ENCODE measurements at places on chromosomes 12 and 14.

DNA sequence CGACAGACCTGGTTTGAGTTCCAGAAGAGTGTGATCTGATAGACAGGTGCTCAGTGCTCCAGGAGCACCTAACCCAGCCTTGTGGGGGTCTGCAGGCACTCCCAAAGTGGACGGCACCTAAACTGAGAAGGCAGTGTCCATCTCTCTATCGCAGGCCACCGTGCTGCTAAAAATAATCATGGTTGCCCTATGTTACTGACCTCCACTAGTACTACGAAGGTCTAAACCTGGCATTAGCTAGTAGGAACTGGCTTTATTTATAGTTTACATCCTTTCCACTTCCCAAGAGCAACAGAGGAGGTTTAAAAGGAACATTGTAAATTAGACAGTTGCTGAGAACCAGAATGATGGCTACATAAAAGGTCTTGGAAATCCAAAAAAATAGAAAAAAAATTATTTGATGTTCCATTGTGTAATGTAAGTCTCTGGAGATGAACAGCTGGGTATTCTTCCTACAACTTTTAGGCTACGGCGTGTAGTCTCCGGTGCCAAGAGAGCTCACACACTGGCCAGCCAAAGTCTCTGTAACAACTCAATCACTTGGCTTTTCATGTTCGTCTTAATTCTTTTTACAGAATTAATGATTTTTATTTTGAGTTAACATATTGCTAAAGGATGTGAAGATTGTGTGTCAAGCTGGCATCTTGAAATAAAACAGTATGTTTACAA lies 27.3 kb downstream of the PPFIBP1 start:
- DNase-seq, result no peak

- DNase-seq, result no peak
Observed at GRCh38 chr12:82474798-82475184, 116.5 kb downstream of the METTL25 start.

DNA sequence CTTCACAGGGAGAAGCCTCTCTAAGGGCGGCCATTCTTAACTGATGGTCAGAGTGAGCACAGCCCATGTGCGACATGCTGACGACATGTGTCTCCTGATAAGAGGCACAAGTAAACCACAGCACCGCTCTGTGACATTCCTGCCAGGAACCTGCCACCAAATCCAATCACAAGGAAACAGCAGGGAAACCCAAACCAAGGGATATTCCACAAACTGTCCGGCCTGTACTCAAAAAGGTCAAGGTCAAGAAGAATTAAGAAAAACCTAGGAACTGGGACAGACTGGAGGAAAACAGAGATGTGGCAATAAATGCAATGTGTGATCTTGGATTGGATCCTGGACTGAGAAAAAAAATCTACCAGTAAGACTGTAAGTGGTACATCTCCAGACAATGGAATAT lies 91.9 kb downstream of the SYNE3 start:
- DNase-seq, result no peak

DNA sequence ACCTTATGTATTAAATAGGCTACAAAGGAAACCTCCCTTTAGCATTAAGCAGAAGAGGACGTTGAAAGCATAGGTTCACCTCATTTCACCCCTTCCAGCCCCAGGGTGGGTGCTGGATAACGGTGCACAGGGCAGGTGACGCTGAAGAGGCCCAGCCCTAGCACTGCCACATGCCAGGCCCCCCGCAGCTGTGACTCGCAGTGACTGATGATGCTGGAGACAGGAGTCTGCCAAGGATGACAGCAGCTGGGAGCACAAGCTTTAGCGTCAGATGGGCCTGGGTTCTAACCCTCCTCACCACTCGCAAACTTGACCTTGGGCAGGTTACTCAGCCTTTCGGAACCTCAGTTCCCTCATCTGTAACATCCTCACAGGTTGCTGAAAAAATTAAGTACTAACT lies 76.7 kb downstream of the TBK1 start:
- DNase-seq, result no peak

DNA sequence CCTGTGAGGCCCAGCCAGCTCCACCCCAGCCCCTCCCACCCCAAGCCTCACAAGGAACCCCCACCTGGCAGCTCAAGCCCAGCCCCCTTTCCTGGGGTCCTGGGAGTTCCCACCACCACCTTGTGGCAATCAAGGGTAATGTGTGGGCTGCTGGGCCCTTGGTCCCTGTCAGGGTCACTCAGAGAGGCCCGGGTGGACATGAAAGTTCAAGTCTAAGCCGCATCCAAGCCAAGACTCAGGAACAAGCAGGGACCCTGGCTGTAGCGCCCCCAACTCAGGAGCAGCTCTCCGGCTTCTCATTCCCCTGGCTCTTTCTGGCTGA lies 106.4 kb upstream of the C14orf180 start:
- DNase-seq, result no peak

GRCh38 chr12:121365416-121366062 lies 13.3 kb upstream of the ANAPC5 start:
- no peak for DNase-seq

DNA sequence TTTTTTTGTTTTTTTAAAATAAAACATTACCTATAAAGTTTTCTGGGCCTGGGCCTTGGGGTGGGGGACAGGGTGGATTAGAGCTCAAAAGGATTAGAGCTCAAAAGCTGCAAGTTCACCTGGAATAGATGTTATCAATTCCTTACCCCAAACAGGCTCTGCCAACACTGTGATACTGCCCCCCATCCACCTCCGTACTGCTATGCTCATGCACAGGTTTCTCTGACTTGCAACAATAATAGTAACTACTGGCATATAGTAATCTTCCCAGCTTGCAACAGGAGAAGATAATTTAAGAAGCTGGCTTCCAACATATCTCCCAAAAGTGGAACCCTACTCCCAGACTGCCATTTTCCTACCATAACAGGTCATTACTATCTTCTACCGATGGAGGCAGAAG lies 51.3 kb upstream of the SLCO1C1 start:
- no peak for DNase-seq

- DNase-seq, result no peak
Observed at GRCh38 chr12:121968876-121969275, 50.5 kb downstream of the CFAP251 start.

DNA sequence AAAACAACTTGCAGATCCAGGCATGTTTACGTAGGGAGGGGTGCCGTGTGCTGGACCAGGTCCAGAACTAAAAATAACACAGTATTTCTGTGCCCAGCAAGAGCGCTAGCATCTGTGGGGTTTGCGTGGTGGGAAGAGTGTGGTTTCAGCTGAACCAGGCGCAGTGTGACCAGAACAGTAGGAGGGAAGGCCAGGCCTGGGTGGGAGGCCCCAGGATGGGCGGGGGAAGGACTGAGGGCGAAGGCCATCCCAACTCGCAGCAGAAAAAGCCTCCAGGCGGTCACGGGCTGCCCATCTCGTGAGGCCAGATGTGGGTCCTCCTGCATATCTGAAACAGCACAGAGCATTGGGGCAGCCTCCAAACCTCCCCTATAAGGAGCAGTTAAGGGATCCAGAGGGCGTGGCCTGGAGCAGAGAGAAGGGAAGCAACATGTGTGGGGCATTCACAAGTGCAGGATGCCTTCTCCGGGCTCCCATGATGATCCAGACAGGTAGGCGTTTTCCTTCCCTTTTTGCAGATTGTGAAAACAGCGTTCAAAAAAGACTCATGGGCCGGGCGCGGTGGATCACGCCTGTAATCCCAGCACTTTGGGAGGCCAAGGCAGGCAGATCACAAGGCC lies 17.8 kb upstream of the CD9 start:
- DNase-seq, result no peak

DNA sequence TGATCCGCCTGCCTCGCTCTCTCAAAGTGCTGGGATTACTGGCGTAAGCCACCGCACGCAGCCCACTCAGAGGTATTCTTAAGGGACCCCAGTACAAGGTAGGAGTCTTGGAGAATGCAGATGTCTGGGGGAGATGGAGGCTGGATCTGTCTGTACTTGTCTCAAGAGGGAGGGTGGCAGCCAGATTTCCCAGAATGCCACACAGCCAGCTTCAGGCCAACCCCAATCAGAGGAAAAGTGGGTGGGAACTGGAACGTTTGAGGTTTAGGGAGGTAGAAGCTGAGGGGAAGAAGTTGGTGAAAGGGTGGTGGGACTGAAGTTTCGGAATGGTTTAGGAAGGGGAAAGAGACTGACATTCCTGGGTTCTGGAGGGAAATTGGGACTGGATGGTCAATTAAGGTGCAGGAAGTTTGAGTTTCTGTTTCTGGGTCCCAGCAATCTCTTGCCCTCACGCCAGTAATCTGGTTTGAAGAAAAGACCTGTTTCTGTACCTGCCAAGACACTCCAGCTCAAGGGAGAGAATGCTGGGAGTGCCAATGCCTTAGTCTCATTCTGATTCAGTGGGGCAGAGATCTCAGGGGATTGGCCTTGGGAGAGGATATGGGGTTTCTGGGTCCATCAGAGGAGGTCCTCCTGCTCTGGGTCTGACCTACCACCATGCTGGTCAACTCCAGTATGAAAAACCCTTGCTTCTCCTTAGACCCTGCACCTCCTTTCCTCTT lies 8.1 kb upstream of the ZNF385A start:
- DNase-seq, result no peak

GRCh38 chr12:131494216-131494615 lies 216.7 kb upstream of the SFSWAP start:
- no peak for DNase-seq

DNA sequence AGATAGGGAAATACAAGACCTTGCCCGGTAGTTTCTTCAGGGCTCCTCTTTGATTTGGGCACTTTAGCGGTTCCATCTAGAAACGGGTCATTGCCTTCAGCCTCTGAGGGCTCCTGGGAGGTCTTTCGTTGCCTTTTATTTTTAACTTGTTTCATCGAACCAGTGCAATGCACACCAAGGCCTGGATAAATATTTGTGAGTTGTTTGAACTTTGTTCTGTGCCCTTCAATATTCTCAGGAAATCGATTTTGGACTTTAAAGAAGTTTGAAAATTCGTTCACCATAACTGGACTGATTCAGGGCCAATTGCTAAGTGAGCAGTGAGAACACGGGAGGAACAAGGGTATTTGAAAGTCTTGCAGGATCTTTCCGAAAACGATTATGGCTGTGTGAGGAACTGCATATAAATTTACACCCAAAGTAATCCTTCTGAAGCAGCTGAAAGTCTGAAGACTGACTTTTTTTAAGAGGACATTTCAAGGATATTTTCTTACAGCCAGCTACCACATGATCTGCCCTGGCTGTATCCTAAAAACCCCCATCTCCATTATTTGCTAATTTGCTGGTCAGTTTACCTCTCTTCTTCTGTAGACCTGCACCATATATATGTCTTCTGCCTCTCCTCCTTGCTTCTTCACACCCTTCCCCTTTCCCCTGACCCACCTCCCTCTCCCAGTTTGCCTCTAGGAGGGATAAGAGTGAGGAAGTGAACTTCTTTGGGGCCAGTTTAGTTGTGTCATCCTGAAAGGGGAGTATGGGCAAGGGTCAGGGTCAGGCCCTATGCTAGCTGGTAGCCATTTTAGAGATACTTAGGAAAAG lies 8.0 kb downstream of the DUSP6 start:
- DNase-seq, result no peak

- peak; percentile 64 for DNase-seq
Observed at GRCh38 chr12:67441736-67442346, 172.7 kb downstream of the CAND1 start.

DNA sequence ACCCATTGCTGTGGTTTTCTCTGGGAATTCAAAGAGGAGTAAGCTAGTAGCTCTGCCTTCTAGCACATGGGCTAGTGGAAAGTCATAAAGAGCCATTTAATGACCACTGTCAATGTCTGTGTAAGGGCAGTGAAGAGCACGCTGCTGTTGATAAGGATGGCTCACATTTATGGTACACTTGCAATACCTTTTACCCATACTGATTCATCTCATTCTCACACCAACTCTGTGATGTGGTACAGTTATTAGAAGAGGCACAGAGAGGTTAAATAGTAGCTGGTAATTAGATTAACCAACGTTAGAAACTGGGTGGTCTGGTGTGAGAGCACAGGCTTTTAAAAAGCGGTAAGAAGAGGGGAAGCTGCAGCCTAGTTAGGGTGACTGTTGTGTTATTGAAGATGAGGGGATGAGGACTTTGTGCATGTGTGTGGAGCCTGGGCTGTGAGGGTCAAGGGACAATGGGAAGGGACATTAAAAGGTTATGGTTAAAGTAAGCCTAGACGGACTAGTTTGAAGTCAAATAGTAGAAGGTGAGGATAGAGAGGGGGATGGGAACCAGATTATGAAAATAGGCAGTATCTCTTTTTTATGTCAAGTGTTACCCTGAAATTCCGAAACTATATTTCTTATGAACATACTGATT lies 25.2 kb downstream of the RASSF3 start:
- DNase-seq, result no peak

DNA sequence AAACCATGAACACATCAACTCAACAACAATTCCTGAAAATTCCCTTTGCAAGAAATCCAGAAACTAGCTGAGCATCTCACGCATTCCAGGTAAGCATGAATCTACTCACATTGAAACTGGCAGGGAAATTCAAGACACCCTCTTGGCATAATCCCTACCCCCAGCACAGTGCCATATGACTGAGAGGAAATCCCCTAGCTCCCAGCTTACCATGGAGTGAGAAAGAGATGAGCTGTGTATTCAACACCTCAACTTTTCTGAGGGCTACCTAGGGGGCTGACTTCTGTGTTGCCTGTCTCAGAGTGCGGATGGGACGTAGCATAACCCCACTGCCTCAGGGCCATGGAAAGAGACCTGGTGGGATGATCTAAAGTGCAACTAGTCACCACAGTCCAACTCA lies 37.7 kb upstream of the GPR132 start:
- no peak for DNase-seq

DNA sequence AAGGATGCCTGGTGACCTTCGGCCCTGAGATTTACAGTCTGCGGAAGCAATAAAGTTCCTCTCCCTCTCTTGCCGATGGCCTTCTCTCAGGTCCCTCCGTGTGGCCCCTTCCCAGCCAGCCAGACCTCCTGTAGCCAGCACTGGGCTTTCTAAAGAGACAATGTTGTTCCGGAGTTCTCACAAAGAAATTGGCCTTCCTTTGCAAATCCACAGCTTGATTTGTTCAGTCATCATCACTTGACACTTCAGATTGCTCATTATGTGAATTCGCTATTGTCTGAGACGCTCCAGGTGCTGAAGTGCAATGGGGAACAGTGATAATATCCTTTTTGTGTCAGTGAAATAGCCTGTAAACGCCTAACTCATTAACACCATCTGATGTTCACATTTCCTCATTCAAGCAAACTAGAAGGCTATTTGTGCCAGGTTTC lies 43.7 kb upstream of the GPHB5 start:
- DNase-seq, result no peak

DNA sequence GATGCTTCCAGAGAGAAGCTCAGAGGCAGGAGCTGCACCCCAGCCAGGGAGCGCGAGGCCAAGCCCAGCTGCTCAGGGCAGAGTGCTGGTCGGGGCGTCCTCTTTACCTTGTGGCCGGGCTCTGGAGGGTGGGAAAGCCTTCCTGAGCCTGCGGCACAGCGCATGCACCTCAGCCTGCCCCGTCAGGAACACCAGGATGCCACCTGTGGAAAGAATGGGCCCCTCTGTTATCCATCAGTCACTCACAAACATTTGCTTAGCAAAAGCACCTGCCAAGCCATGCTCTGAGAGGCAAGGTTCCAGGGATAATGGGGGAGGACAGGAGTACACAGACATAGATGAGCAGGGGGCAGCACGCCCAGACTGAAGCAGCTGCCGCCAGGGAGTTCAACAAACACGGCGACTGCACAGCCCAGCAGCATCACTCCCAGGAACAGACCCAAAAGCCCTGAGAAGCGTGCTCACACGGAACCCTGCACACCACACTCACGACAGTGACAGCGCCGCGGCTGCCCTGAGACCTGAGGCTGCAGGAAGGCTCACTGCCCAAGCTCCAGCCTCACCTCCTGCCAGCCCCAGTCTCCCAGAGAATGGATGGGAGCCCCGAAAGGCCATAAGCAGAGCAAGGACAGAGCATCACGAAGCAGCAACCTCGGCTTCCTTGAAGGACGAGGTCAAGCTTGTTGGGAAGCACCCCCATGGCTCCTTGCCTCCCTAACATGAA lies 21.8 kb downstream of the DHX37 start:
- no peak for DNase-seq
